AML-193 (cell line): ENCODE measurements at places on chromosomes 4 and X.

DNA sequence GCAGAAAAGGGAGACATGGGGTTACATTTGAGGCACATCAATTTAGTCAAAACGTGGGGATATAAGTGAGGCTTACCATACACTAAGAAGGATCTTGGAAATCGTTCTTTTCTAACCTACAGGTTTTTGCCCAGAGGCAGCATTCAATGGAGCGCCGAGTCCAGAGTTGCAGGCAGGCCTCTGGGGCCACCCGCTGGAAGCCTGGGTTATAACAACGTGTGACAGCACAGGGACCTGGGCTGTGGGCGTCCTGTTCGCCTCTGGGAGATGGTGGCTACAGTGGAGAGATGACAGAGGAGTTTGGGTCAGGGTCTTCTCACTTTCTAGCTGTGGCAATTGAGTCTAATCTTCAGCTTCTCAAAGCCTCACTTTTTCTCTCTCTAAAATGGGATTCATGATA lies 53.9 kb downstream of the ENPP6 start:
- DNase-seq = peak; percentile 48

GRCh38 chr4:37858872-37859271 lies 32.0 kb upstream of the TBC1D1 start:
- DNase-seq = no peak

GRCh38 chr4:2343476-2343875 lies 75.0 kb downstream of the ZFYVE28 start:
- no peak for DNase-seq

DNA sequence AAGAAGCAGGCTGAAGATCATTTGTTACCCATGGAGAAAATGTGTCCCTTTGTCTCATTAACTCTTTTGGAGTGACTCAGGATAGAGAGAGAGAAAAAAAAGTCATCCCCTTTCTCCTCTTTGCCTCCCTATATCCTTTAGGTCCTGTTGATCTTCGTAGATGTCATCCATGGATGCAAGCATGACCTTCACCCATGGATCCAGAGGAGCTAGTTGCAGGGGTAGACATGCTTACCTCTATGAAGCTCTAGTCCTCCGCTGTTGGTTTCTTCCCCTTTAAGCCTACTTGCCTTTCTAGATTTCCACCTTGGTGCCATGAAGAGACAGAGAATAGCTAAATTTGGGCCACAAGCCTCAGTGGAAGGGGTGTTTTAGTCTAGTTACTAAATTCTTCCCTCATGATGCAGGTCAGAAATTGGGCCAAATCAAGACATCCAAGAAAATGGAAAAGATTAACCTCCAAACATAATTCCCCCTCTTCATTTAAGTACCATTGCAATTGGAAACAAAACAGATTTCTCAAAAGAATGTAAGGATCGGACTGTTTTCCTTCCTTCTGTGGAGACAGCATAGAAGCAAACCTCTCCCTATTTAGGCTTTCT lies 178.4 kb downstream of the TECRL start:
- DNase-seq = no peak

DNA sequence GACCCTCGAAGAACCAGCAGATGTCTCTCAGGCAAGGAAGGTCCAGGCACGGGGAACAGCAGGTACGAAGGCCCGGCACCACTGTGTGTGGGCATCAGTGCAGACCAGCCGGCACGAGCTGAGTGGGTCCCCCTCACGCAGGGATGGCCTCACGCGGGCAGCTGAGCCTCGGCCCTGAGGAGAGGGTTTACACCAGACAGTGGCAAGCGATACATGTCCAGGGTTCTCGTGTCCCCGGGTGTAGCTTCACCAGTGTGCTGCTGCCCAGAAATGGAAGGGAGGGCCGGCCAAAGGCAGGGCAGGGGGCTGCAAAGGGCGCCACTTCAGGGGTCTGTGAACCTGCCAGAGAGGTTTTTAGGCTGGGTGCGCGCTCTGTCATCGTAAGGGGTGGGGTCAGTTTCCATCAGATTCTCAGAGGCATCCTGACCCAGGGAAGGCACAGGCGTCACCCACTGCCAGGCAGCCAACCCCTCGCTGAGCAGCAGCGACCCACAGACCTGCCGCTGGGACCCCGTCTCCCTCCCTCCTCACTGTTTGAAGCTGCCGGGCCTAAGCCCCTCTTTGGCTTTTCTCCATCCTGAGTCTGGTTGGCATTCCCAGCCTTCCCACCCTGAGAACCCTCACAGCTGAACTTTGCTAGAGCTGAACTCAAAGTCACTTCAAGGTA lies 107.0 kb downstream of the CPZ start:
- DNase-seq = no peak

DNA sequence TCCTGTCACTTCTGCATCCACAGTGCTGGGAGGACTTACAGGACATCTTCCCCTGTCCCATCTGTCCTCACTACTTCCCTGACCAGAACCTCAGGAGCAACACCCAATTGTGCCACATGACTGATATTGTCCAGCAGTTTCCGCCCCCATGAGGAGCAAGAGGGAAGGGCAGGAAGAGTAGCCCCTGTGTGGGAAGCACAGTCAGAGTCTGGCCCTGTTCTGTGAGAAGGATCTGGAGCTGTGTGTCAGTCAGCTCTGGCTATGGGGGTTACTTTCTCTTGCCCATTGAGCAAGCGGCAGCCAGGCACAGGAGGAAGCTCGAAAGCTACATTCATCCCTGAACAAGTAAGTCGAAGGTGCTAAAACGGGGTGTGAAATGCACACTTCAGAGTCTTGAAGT lies 14.8 kb upstream of the TRIM60 start:
- no peak for DNase-seq

GRCh38 chr4:188854436-188854835 lies 715.2 kb downstream of the TRIML1 start:
- DNase-seq = no peak

DNA sequence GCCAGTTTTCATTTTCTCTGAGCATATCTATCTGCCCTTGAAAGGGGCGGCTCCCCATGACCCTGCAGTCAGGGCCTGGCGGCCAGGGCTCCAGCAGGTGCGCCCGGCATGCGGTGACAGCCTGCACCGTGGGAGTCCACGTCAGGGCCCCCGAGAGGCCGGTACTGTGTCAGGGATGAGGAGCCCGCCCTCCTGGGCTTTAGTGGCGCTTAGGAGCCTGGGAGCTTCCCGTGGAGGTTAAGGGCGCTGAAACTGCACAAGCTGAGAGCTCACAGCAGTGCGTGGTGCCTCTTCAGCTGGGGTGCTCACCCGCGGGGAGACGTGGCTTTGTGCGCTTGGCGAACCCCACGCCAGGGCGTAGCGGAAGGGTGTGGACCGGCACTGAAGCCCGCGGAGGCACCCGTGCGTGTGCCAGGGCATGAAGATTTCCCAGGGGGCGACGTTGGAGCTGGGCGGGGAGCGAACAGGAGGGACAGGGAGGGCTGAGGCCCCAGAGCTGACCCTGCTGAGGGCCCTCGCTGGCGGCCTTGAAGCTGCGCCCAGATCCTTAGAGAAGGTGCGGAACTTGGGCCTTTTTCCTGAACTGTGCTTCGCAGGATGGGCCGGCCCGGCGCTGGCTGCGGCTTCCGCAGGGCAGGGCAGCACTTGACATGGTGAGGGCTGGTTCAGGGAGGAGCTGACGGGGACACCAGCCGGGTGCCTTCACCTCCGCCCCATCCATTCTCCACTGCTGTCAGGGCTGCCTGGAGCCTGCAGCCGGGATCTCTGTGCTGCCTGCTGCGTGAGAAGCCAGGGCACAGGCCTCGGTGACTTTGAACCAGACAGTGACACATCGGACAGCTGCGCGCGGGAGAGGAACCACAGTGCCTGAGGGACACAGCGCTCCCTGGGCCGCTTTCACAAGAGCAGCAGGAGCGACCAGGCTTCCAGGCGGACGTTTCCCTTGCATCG lies 32.9 kb downstream of the HTT-AS start:
- DNase-seq = peak; percentile 49

- no peak for DNase-seq
These were observed 94.3 kb downstream of the AREG start for GRCh38 chr4:74539044-74539790.

- no peak for DNase-seq
These were observed 169.2 kb upstream of the LEF1 start for GRCh38 chr4:108337923-108338322.

GRCh38 chr4:21470535-21470934 lies 478.0 kb downstream of the KCNIP4 start:
- peak; percentile 12 for DNase-seq

DNA sequence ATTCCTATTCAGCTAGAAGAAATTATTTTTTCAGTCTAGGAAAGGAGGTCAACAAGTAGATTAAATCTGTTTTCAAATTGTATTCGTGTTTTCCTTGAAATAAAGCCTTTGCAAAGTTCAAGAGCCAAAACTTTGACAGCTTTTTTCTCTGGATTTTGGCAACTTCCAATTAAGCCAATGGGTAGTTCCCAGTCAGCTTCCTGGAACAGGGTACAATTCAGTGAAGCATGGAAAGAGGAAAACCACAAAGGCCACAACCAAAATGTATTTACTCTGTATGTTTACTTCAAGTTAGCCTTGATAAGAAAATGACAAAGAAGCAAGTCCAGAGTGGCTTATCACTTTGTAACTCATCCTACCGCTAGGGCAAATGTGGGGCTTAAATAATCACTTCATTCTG lies 188.6 kb downstream of the COMMD8 start:
- no peak for DNase-seq

GRCh38 chr4:11624370-11624769 lies 195.7 kb upstream of the HS3ST1 start:
- DNase-seq = no peak

- peak; percentile 69 for DNase-seq
These were observed 88.6 kb upstream of the MAML3 start for GRCh38 chr4:140242357-140243277.

DNA sequence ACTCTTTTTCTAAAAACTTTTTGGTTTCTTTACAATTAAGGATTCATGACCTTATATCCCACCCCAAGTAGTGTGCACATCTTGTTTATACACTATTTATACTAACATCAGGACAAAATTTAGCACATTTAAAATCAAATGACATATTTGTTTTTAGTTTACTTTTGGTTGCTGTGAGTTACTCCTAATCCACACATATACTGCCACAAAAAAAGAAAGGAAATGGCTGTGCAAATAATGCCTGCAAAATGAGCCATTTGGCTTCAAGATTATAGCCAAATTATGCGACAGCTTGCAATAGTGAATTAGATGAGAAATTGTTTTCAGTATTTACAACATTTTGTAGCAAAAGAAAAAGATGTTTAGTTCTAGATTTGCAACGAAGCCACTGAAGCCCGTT lies 10.4 kb upstream of the ARHGEF38 start:
- DNase-seq = no peak

- DNase-seq = no peak
These were observed 575 bp downstream of the TREX2 start for GRCh38 chrX:153445106-153445855.

GRCh38 chrX:85004255-85004654 lies 578 bp downstream of the APOOL start:
- DNase-seq = no peak

DNA sequence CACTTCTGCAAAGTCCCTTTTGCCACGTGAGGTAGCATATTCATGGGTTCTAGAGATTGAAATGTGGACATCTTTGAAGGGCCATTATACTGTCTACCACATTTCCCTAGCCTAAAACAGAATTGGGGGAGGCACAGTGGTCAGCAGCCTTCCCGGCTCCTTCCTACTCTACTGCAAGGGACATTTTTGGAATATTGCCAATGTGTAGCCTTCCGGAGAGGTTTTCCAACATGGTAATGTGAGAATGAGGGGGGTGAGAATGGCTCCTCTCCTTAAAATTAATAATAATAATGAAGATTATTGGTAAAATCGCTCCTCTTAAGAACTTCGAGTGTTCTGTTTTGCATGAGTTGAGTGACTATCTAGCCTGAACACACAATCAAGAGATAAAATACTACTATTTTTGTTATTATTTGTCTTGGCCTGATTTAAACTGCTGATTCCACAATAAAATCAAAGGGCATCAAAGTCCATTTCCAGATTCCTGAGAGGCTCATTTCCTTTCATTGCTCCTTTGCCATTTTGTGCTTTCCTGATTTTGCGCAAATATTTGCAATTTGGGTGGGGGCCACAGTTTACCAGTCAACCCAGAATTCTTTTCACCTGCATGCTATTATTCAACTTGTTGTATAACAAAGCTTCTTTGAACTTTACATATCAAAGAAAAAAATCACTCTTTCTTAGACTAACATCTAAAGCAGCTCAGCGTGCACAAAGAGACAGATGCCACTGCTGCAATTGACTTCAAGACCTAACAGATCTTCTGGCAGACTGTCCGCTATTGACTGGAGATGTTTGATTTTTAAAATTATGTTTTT lies 27.0 kb upstream of the TSPAN5 start:
- DNase-seq = no peak

DNA sequence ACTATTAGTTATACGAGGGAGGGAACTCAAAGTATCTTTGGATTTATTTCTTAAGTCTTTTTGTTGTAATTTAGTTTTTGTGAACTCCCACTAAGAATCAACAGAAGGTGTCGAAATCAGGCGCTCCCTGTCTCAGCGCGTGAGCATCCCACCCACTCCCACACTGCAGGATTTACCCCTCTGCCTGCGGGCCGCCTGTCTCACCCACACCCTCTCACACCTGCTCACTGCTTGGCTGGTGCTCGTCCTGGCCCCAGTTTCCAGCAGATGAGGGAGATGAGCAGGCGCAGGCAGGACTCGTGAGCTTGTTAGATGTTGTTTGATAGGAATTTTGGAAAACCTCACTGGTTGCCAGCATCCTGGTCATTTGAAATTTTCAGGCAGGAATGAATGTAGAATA lies 20.8 kb upstream of the HGFAC start:
- no peak for DNase-seq

DNA sequence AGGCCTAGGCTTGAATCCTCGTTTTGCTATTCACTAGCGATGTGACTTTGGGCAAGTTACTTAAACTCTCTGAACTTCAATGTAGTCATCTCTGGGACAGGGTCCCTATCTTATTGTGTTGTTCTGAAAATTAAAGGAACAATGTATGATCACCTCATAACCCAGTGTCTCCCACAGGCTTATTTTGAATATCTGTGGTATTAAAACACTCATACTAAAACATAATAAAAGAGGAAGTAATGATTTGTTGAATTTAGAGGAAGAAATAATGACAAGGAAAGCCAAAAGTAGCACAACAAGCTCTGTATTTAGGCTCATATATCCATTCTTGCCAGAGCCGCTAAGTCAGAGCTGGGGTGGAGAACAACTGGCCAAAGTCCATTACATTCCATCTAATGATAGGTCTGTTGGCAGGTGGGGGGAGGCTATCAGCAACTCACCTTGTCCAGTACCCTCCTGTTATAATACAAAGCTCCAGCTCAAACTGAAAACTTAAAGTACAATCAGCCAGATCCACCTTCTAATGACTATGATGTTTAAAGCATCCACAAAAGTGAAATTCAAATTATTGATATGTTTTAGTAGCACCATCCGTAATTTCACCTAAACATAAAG lies 64.5 kb upstream of the LSM6 start:
- no peak for DNase-seq

GRCh38 chr4:79209822-79210635 lies 115.8 kb downstream of the NAA11 start:
- no peak for DNase-seq
